ENCODE measurements at places on chromosomes 3 and 15.

DNA sequence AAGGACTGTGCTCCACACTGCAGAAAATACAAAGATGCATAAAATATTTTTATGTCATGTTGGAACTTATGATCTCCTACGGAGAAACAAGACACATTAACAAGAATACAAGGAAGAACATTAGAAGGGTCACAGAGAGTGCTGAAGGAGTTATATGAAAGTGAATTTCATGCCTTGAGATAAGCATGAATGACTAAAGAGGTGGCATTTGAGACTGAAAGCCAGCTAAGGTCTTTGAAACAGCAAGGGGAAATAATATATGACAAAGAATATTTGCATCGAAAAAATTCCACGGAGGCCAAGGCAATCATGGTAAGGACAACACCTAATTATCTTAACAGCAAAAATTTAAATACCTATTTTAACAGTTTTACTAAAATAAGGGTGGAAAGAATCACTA lies 12.5 kb downstream of the GSK3B start:
- no peak for DNase-seq

- DNase-seq = no peak
These were observed 3.2 kb upstream of the ZFYVE19 start for GRCh38 chr15:40803688-40804087.

DNA sequence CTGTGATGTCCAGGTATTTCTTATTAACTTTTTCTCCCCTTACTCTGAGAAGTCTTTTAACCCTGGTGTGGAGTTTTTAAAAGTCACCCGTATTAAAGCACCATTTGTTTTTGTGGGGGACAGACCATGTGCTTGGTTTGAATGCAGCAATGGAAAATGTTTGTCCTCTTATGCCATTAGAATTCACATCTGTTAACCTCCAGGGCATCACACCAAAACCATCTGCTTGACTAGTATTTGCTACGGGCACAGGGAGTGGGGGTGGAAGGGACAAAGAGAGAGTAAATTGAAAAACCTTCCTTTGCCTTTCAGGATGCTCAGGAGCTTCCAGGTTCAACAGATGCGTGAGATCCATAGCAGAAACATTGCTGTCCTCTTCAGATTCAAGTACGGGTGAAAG lies 61.4 kb upstream of the GOLGA8B start:
- DNase-seq = no peak

- DNase-seq = no peak
These were observed 35.6 kb downstream of the SLC51A start for GRCh38 chr3:196251918-196252317.

- no peak for DNase-seq
These were observed 10.2 kb downstream of the GNB5 start for GRCh38 chr15:52180851-52181450.

DNA sequence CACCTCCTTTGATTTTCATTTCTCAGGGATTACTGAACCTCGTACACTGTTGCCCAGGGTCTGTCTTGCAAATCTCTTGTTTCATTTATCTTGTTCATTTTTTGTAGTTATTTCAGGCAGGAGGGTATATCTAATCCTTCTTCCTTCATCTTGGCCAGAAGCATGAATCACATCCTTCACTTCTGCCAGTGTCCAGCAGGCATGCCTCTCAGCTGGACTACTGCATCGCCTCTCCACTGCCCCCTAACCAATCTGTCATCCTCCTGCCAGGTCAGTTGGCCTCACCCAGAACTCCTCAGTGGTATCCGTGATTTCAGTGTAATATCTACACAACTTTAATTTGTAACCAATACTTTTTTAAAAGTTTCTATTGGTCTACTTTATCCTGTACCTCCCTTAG lies 297.9 kb downstream of the GABRG3 start:
- no peak for DNase-seq

DNA sequence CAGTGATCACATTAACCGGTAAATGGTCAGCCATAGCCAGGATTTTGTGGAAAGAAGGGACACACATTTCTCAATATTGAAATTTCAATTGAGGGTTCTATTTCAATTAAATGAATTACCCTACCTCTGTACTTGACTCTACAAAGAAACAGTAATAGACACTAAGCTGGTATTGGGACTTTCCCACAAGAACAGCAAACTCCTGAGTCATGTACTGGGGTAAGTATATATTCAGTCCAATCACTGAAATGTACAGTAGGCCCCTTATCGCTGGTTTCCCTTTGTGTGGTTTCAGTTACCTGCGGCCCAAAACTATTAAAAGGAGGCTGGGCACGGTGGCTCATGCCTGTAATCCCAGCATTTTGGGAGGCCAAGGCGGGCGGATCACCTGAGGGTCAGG lies 17.6 kb downstream of the ASB14 start:
- no peak for DNase-seq

DNA sequence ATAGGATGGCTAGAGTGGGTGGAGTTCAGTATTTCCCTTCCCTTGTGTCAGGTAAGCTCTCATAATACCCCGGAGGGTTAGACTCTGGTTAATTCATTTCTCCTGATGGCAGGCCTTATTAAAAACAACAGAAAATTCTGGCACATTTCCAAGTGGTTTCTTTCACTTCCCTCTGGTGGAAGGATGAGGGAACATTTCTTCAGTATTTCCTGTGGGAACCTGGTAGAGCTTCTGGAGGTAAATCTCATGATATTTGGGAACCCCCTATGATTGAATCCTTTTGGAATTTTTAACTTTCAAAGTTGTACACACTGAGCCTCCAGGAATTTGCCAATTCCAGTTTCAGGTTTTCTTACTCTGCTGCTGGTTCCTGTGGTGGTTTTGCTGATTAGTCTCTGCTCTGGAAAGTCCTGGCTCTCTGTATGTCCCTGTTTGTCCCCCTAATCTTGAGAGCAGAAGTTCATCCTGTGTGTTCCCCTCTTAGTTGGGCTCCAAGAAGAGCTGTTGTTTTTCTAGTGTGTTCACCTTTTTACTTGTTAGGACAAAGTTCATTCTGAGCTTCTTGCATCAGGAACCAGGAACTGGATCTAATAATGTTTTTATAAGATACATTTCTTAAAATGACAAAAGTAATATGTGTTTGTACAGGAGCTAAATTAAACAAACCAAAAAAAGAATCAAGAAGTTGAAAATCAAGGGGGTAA lies 12.1 kb downstream of the CHRNA7 start:
- no peak for DNase-seq

- no peak for DNase-seq
These were observed 695 bp downstream of the RPL32 start for GRCh38 chr3:12840591-12841148.

- no peak for DNase-seq
These were observed 160.5 kb upstream of the CHRNA7 start for GRCh38 chr15:31869686-31870307.

- no peak for DNase-seq
These were observed 322.9 kb downstream of the RORA start for GRCh38 chr15:60906146-60906674.
